Stimulated activated CD4-positive, alpha-beta T cell treated with anti-CD3 and anti-CD28 coated beads, Interleukin-15, amount 100 ng/mL, for 1 hour (primary cell): ENCODE measurements at places on chromosomes 5 and 9.

- no peak for DNase-seq
Measured at GRCh38 chr5:17398866-17399835, 98.9 kb upstream of the TAF11L2 start.

DNA sequence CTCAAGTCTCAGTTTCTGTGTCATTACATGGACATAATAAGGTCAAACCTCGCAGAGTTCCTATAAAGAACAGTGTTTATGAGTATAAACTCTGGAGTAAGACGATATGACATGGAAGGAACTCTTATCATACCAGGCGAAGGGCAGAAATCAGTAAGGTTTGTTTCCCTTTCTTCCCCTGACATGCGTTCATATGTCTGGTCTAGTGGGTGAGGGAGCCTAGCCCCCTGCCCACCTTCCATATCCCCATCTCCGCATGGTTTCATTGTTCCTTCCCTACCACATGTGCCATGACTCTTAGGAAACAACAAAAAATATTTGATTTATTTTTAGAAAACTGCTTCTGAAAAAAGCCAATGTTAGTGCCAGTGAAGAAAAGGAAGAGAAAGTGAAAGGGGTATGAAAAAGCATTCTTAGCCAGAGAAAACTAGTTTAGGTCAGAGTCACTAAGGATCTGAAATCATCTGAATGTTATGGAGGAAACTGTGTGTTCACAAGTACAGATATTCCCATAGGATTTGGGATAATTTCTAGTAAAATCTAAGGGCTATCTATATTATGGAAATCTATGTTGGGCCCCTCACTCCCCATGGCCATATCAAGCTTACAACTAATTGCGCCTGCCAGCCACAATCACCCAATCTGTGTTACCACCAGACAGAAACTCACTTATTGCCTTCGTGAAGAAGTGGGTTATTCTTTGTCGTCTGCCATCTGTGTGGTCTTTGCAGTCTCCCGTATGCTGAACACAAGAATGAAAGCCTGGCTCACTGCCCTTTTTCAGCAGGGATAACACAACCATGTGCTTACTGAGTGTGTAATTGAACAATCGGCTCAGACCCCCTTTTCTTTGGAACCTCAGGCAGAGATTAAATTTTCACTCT, 19.9 kb upstream of the HMHB1 start:
- DNase-seq = no peak

DNA sequence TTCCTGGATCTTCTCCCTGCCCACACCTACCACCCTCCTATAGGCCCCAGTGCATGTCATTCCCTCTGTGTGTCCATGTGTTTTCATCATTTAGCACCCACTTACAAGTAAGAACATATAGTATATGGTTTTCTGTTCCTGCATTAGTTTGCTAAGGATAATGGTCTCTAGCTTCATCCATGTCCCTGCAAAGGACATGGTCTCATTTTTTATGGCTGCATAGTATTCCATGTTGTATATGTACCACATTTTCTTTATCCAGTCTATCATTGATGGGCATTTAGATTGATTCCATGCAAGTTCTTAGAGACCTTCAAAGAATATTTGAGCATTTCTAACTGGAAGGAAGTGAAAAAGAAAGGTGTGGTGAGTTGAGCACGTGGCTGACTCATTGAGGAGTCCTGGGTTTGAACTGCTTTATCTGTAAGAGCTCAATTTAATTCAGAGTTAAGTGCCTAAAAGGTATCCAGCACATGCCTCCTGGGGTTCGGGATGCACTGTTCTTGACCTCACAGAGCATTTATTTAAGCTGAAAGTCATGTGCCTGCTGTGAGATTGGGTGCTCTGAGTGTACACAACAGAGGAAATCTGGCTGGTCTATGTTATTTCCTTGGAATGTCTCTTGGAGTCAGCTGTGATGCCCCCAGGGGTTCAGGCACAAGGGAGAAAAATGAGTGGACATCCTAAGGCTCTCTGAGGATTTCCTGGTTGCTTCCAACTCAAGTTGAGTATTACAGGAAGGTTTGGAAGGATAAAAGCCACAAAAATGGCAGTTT, 56.4 kb downstream of the SH3GL2 start:
- no peak for DNase-seq

DNA sequence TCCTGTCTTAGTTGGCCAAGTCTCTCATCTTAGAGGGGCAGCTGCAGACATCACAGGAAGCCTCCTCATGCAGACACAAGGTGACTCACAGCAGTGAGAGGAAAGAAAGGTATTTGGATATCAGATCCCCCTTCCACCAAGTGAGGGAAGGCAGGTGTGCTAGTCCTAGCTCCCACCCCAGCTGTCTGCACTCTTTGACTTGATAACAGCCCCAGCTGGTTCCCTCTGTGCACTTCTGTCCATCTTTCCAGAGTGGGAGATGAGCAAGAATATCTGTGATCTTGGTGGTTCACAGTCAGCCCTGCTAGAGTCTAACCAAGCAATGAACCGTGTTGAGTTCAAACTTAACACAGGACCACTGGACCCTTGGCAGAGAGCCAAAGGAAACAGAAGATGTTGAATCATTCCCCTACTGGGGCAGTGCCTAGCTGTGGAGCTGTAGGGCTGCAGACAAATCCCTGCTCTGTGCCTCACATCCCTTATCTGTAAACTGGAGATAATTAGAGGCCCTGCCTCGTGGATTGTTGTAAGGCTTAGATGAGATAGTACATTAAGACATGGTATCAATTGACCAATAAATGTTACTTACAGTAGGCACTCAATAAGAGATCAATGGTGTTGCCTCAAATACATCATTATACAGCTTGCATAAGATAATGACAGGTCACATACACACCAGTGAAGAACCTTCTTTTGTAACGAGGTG, 39.1 kb downstream of the SH3RF2 start:
- no peak for DNase-seq

GRCh38 chr5:175520873-175521272, 42.5 kb downstream of the SFXN1 start:
- DNase-seq = no peak

- no peak for DNase-seq
Measured at GRCh38 chr5:59999056-59999455, 105.5 kb upstream of the PDE4D start.

DNA sequence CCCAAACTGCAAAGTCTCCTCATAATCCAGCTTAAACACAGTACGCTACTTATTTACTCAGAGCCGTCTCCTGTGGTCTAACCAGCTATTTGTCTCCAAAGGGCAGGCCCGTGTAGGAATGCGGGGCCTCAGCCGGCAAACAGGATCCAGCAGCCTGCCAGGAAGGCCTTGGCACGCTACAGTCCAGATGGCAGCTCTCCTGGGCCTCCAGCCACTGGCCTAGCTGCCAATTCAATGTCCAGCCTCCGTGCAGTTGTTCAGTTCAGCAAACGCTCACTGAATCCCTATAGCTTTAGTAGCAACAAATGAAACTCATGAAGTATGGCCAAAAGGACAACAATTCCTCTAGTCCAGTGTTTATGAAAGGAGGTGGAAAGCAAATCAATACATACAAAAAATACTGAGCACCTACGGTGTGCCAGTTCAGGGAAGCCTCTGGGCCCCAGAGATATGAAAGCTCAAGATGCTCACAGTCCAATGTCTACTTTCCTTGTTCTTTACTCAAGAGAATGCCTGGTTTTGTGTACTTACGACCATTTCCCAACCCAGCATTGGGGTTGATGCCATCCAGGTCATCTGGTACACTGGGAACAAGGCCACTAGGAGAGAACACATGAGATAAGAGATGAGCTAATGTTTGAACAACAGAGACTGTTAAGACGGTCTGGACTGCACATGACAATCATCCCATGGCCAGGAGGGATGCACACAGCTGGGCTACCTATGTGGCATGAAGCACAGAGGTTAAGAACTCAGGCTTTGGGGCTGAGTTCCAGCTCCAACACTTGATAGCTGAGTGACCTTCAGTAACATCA, 8.3 kb downstream of the CDK5RAP2 start:
- DNase-seq = no peak

GRCh38 chr9:121538221-121538620, 38.6 kb upstream of the GGTA1 start:
- no peak for DNase-seq

DNA sequence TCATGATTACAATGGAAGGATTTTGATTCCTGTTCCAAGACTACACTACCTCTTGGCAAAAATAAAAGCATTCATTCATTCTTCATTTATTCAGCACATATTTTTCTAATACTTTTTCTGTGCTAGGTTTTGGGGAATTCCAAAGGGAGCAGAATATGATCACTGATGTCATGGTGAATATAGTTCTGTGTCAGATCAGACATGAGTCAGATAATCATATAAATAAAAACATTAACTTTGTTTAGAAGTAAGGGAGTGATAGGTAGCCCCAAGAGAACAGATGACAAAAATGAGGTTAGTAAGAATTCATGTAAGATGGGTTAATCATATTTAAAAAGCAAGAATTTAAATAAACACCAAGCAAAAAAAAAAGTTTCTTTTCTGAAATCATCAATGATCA, 94.1 kb upstream of the RANBP6 start:
- DNase-seq = no peak

DNA sequence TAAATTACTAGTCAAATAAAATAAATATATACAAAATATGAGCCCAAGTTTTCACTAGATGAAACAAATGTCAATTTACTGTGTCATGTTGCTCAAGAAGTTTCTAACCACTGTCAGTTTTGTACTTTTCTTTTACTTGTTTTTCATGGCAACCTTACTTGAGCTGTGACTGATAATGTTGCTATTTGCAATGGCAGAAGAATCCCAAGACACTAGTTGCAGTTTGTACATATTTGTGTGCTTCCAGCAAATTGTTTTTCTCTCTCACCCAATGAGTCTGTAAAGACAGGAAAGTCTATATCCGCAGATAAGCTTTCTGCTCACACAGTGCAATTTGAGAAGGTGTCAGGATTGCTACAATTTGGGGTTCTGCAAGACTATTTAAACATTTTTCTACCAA, 338.6 kb upstream of the PCSK5 start:
- no peak for DNase-seq

- DNase-seq = no peak
Measured at GRCh38 chr9:131732636-131733289, 7.1 kb downstream of the RAPGEF1 start.

- DNase-seq = no peak
Measured at GRCh38 chr5:134902071-134902801, 2.7 kb upstream of the PCBD2 start.

- DNase-seq = no peak
Measured at GRCh38 chr5:128083811-128084227, 253 bp downstream of the SLC12A2 start.

DNA sequence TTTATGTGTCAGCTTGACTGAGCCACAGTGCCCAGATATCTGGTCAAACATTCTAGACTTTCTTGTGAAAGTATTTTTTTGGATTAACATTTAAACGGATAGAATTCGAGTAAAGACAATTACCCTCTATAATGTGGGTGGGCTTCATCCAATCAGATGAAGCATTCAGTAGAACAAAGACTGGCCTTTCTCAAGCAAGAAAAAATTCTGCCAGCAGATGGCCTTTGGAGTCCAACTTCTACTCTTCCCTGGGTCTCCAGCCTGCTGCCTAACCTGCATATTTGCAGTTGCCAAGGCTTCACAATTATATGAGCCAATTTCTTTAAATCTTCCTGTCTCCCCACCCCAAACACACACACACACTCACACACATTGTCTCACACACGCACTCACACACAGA, 86.4 kb downstream of the MED10 start:
- no peak for DNase-seq

DNA sequence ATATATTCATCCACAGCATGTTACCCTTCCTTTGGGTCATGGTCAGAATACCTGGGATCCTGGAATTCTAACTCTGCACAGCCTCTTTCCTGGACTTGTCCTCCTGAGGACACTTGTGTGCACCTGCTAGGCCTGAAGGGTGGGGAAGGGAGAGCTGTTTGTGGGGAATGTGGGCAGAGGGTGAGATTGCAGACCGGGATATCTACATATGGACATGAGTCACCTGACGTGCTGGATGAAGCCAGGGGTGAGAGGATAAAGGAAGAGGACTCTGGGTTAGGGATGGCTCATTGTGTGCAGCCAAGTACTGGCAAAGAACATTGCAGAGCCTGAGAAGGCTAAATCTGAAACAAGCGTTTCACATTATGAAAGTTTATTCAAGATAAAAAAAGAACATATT, 241.4 kb upstream of the RPS23 start:
- DNase-seq = no peak

GRCh38 chr9:95667789-95668188, 151.0 kb upstream of the PTCH1 start:
- no peak for DNase-seq

DNA sequence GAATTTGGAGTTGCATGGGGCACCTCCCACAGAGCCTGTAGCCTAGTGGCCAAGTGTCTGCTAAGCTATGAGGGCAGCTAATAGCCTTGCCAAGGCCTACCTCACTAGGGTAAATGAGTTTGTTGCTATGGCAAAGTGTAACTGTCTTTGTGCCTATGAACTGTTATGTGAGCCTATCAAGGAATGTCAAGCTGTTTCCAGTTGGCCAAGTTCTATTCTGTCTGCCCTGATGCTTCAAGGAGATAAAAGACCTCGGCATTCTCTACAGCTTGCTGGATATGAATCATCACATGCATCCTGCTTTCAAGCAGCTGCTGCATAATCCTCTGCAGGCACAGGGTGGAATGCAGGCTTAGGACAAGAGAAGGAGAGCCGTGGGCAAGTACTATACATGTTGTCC, 69.8 kb upstream of the CCDC112 start:
- no peak for DNase-seq

DNA sequence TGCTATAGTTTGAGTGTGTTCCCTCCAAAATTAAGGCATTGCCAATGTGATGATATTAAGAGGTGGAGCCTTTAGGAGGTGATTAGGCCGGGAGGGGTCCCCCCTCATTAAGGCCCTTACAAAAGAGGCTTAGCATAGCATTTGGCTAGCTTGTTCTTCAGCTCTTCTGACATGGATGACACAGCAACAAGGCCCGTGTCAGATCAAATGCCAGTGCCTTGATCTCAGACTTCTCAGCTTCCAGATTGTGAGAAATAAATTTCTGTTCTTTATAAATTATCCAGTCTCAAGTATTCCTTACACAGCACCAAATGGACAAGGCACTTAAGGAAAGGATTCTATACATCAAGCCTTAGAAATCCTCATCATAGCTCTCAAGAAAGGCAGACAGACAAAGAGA, 31.8 kb downstream of the SLC38A9 start:
- no peak for DNase-seq

DNA sequence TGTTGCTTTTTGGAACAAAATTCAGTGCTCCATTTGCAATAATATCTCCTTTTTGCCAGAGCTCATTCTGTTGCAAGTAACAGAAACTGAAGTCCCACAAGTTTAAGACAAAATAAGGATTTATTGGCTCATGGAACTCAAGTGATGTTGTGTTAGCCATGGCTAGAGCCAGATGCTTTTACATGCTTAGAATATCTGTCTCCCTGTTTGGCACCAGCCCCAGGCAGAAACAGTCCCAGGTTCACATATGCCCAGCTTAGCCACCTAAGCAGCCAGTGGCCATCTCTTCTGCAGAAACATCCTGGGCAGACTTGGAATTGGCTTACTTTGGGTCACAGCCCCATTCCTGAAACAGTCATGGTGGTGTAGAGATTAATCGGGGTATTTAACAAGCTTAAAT, 540.9 kb upstream of the SGCD start:
- no peak for DNase-seq

GRCh38 chr5:78953092-78953800, 31.9 kb downstream of the ARSB start:
- DNase-seq = no peak
